ENCODE measurements at places on chromosomes 3 and 15.

GRCh38 chr3:129228891-129229585 lies 20.4 kb upstream of the COPG1 start:
- no peak for DNase-seq

- no peak for DNase-seq
Measured at GRCh38 chr3:154095832-154096421, 25.3 kb upstream of the ARHGEF26 start.

DNA sequence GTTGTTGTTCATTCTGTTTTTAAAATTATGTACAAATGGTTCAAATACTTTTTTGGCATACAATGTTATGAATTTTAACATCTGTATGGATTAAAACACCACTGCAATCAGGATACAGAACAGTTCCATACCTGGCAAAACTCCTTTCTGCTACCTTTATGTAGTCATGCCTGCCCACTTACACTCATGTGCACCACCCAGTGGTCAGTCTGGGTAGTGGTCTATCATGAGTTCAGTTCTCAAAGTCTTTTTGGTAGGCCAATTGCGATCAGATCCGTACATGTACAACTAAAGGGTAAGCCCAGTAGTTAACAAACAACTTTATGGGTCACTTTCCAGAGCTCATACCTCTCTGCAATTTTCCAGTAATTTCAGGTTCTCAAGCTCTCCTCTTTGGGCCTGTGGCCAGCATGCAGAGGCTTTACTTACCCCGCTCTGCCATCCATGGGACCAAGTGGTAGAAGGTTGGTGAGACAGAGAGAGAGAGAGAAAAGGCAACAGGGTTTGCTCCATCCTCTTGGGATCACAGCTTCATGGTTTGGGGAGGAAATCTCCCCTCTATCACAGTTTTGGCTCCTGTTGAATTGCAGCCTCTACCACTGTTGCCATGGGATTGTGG lies 63.9 kb upstream of the FAM98B start:
- DNase-seq, result peak; percentile 0

GRCh38 chr3:81216192-81216591 lies 545.3 kb downstream of the GBE1 start:
- no peak for DNase-seq

DNA sequence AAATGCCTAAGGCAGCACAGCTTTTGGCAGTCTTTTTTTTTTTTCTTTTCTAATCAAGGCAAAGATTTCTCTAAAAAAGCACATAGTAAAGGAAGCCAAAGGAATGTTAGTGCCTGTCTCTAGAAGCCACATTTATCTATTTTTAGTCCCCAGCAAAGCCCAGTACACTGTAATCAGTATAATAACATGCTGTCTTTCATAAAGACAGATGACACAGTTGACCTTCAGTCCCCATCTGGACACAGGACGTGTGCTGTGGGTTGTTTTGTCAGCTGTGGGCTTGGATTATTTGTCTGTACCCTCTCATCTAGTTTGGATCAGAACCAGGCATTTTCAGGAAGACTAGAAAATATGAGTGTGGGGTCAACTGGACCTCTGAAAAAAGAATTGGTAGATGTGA lies 110.4 kb upstream of the CTNNB1 start:
- no peak for DNase-seq

GRCh38 chr15:60134609-60135008 lies 130.5 kb downstream of the FOXB1 start:
- no peak for DNase-seq

GRCh38 chr3:72171463-72171881 lies 386.5 kb upstream of the PROK2 start:
- DNase-seq, result no peak

GRCh38 chr3:20054549-20054987 lies 14.3 kb downstream of the KAT2B start:
- DNase-seq, result no peak

- no peak for DNase-seq
Measured at GRCh38 chr3:115662356-115662755, 39.0 kb downstream of the GAP43 start.

DNA sequence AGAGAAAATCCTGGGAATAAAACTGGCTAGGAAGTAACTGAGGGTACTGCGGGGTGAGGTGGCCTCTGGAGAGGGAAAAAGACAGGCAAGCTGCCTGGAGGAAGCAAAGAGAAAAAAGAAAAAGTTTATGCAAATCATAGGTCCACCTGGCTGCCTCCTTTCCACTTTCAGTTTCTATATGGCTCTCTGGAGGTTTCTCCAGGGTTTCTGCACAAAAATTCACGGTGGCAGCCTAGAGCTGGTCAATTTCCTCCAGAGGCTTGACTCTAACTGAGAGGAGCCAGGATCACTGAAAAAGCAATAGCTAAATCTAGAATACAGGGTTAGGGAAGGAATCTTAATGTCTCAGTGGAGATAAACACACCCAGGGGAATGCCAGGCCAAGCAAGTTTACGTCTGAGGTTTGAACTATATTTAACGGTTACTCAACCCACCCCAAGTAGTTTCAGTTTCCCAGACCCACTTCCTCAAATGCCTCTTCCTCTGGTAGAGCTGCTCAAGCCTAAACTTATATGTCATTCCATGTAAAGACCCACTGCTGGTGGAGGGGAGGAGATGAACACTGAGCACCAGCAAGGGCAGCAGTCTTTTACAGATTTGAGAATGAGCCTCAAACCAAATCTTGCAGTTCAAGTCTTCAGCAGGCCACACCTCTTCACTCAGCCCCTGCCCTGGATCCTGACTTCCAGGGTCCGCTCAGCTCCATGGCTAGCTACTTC lies 5.7 kb downstream of the LYSMD2 start:
- DNase-seq, result no peak

GRCh38 chr3:11400213-11400612 lies 128.0 kb downstream of the ATG7 start:
- DNase-seq, result no peak

- DNase-seq, result no peak
Measured at GRCh38 chr15:44570361-44570760, 33.4 kb downstream of the EIF3J start.

- no peak for DNase-seq
Measured at GRCh38 chr15:29631076-29632070, 190.9 kb downstream of the TJP1 start.

DNA sequence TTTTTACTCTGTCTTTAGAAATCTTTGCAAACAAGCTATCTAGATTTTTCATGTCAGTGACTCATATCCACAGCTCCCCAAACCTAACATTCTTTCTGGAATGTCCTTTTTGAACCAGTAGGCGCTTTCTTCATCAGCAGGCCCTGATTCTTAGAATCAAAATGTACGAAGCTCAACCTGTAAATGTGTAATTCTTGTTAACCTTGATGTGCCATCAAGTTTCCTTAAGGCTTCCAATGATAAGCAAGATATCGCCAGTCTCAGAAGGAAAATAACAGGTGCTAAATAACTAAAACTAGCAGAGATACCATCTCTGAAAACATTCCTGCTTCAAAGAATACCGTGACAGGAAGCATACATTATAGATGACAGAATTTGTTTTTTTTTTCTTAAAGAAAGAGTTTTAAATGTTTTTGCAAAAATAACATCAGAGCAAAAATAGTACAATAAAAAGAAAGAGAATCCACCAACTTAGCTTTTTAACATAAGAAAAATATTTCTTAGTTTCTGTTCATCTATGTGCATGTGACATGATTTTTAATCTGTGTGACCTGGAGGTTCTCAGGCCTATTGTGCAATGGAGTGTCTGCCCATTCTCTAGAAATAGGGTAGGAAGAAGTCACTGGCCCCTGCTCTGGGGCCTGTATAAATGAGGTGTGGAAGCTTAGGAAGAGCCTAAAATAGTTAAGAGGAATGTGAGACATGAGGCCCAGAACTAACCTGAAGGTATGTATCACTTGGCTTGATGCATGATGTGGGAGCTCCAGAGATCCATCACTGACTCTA lies 14.7 kb upstream of the SECISBP2L start:
- no peak for DNase-seq

- DNase-seq, result no peak
Measured at GRCh38 chr3:194046995-194047645, 88.8 kb upstream of the HES1 start.

- no peak for DNase-seq
Measured at GRCh38 chr15:74808078-74808839, 4.4 kb upstream of the LMAN1L start.

- DNase-seq, result peak; percentile 41
Measured at GRCh38 chr3:152083135-152083534, 185.6 kb upstream of the MBNL1 start.

DNA sequence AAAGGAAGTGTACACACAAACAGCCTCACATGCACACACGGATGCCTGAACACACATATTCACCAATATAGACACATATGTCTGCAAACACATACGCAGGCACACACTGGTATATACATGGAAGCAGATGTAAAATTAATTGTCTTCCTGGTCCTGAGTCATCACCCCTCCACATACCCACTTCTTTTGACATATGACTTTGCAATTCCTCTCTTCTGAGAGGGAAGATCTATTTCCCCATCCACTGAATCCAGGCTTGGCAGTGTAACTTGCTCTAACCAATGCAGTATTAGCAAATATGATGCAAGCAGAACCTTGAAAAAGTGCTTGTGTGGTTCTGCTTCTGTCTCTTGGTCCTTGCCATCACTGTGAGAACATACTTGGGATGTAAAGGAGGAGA lies 76.8 kb upstream of the HRH1 start:
- DNase-seq, result no peak

- DNase-seq, result no peak
Measured at GRCh38 chr15:33068007-33068481, 126.5 kb downstream of the FMN1 start.

DNA sequence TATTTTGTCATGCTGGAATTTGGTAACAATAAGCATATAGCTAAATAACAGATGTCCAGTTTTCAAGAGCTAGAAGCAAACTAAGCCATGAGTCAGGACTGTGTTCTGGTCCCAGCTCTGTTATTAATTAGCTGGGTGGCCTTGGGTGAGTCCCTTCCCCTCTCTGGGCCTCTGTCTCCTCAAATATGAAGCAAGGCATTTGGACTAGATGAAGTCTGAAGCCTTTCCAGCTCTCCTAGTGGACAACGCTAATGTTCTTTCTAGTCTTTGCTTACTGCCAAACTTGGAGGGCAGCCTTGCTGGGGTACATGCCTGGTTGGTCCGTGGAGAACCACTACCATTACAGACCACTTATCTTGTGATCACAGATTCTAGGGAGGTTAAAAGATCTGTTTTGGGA lies 127.6 kb downstream of the DUT start:
- DNase-seq, result no peak

GRCh38 chr3:45655906-45656305 lies 33.3 kb upstream of the SACM1L start:
- DNase-seq, result no peak

DNA sequence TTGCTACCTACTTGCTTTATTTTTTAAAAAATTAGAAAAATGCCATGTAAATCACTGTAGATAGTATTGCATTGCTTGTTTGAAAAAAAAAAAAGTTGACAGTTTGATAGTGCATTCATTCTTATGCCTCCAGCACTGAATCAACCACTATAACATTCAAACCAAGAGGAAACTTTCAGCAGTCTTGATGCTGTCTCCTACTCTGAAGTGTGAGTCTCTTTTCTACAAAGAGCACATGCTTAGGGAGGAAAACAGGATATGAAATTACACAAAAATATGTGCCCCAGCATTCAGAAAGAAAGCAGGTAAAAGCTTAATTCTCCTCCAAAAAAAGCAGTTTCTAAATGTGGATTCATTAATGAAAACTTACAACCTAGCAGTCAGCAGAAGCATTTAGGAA lies 78.3 kb downstream of the ZBTB20 start:
- no peak for DNase-seq

DNA sequence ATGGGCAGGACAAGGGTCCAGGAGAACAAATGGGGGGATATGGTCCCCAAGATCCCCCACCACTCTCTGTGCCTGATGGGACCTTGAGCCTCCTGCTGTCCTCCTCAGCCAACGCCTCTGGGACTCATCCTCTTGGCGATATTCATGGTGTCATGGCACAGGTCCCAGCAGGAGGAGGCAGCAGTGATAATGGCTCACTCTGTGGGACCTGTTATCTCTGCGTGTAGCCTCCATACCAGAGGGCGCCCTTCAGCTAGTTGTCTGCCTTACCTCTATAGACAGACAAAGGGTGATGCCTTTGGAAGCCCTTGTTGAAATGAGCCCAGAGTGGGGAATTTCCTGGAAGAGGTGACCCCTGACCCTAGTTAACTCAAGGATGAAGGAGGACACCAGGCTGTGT lies 7.4 kb downstream of the ZBTB47 start:
- DNase-seq, result no peak

DNA sequence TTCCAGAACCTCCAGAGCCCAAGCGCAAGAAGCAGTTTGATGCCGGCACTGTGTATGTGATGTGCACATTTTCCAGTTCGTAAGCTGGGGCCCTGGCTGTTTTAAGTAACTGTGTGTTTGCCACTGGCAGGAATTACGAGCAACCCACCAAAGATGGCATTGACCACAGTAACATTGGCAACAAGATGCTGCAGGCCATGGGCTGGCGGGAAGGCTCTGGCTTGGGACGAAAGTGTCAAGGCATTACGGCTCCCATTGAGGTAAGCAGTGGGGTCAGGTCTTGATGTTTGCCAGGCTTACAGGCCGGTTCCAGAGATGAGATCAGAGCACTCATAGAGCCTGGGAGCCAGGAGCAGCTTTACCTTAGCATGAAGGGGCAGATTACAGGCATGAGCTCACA lies 28.4 kb downstream of the RBM5 start:
- no peak for DNase-seq

DNA sequence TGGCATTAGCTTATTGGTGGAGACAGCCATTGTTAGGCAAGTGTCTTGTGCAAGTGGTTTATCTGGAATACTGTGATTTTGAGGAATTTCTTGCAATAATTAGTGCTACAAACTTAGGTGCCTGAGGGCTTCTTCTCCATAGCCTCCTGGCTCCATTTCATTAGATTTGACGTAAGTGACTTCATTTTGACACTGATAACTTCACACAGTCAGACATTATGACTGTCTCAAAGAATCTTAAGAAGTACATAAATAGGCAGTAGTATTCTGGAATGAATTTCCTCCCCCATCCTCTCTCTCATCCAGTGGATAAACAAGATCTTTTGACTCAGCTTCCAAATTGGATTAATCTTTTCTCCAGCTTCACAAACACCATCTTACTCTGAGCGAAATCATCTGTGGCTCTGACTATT lies 19.0 kb downstream of the ARL14 start:
- DNase-seq, result no peak

All from NCI-H748 treated with DMSO at 0.1 percent for 48 hours (cell line).